Mucosa of gallbladder (tissue), 1 donor: ENCODE measurements at places on chromosomes 11 and 22. TPM values are rescaled to one million over a fixed set of nuclear protein-coding genes. Genes with fewer than 3 reads are reported as not detected.
A peak's percentile ranks its signal among the peaks of the same experiment; 100 is the strongest.

Gene PRSS23
- total RNA-seq, result 178 TPM

Gene ZFTA
- total RNA-seq, result 30.7 TPM

Gene C11orf65
- total RNA-seq, result 0.58 TPM

Gene KRTAP5-10
- total RNA-seq, result not detected

Gene FOLR1
- total RNA-seq, result 7.0 TPM

Gene TTC36
- total RNA-seq, result 1.2 TPM

Gene CHRM1
- 0.09 TPM for total RNA-seq

- no peak for DNase-seq
These were observed 14.9 kb downstream of the ADORA2A start for GRCh38 chr22:24442352-24442744.

- no peak for DNase-seq
These were observed at the start of gene SH3BP1 for GRCh38 chr22:37639070-37639760. Gene SH3BP1, plus strand, starts transcription at chr22:37639669. Its CDS starts 119 bp downstream, at chr22:37639788.

- no peak for DNase-seq
These were observed 766 bp downstream of the IZUMO1R start for GRCh38 chr11:94305146-94305545.

GRCh38 chr22:20588843-20589581 lies 81.6 kb downstream of the MED15 start:
- DNase-seq, result no peak

GRCh38 chr22:36617694-36618522 lies 85.6 kb downstream of the CACNG2 start:
- DNase-seq, result no peak

DNA sequence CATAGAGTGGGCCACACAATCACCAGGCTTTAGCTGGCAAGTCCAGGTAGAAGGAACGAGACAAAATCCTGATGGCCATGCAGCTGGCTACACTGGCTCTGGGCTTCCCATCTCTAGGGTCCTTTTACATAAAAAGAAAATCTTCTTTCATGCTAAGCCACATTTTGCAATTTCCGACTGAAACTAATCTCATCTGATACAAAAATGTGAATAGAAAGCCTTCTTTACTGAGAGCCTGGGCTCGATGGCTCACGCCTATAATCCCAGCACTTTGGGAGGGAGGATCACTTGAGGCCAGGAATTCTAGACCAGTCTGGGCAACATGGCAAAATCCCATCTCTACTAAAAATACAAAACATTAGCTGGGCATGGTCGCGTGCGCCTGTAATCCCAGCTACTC lies 67.2 kb downstream of the MICAL3 start:
- no peak for DNase-seq

DNA sequence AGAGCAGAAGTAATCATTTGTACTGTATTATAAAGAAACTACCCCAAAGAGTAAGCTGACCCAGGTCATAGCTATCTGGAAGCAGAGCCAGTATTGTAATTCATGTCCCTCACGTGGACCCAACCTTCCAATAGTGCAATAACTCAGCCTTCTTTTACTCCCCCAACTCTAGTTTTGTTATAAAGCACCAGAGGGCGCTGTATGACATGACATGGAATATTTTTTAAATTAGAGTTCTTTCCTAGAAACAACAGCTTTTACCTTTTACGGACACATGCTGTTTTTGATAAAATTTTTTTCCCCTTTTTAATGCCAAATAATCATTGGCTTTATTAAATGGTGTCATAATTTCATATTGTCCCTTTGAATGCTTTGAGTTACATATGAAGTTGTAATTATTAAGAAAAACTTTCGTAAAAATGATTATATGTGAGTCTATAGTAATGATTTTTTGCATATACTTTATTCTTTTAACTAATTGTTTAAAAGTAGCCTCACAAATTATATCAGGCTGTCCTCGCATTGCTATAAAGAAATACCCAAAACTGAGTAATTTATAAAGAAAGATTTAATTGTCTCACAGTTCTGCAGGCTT lies 76.9 kb downstream of the DKK3 start:
- DNase-seq, result no peak

DNA sequence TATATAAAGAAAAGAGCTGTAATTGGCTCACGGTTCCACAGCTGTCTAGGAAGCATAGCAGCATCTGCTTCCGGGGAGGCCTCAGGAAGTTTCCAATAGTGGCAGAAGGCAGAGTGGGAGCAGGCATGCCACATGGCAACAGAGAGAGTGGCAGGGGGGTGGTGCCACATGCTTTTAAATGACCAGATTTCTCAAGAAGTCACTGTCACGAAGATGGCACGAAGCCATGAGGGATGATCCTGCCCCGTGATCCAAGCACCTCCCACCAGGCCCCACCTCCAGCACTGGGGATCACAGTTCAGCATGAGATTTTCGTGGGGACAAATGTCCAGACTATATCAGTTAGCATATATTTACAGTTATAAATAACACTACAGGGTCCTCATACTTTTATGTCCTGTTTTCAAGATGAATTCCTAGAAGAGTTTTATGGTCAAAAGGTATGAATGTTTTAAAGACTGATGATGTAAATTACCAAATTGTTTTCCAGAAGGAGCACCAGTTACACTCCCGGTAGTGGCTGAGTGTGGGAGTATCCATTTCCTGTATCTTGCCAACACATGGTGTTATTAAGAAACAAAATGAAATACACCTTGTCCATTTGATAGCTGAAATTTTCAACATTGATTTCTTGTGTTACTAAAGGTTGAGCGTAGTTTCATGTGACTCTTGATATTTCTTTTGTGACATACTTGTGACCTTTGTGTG lies 19.2 kb downstream of the FAM118A start:
- DNase-seq, result no peak

DNA sequence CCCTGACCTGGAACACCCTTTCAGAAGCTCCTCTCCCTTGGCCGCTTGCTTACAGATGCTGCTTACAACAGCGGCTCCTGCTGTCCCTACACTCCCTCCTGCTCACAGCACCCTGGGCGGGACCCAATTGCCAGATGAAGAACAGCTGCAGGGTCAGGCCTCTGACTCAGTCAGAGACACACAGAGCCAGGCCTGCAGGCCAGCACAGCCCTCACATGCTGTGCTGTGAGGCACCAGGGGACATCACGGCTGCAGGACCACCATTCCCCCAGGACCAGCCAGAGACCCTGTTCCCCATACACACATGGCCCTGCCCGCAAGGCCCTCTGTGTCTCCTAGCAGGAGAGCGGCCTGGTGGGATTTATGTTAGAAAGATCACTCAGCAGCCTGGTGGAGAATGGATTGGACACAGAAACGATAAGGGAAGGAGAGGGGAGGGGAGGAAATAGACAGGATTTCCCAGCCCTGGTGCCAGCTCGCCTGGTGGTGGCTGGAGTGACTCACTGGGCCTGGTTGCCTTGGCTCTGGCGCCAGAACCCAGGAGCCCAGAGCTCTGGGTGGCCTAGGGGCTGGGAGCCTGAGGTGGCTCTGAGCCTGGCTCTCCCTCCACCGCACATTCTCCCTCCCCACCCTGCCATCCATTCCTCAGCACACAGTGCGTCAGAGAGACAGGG lies 6.7 kb downstream of the CAPN5 start:
- peak; percentile 86 for DNase-seq
